ENCODE measurements at places on chromosomes 3 and 15.

GRCh38 chr15:75211436-75212199 lies 9.9 kb downstream of the C15orf39 start:
- DNase-seq: no peak

GRCh38 chr15:91061230-91061629 lies 38.8 kb upstream of the SV2B start:
- no peak for DNase-seq

- DNase-seq: no peak
Measured at GRCh38 chr15:84924077-84924731, 39.7 kb downstream of the SLC28A1 start.

DNA sequence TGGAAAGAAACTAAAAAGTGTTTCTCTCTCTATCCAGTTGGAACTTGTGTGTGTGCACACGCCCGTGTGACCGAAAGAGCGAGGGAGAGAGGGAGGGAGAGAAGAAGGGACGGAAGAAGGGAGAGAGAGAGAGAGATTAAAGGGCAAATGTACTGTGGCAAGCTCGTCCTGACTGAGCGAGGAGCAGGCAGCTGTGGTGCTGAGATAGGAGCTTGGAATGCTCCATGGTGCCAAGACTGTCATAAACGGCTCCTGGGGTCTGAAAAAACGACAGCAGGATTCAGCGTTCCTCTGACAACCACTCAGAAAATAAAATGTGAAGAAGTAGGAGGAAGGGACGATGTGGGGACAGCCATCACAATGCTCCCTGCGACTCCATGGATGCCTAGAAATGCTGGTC lies 276.0 kb downstream of the SV2B start:
- DNase-seq: no peak

DNA sequence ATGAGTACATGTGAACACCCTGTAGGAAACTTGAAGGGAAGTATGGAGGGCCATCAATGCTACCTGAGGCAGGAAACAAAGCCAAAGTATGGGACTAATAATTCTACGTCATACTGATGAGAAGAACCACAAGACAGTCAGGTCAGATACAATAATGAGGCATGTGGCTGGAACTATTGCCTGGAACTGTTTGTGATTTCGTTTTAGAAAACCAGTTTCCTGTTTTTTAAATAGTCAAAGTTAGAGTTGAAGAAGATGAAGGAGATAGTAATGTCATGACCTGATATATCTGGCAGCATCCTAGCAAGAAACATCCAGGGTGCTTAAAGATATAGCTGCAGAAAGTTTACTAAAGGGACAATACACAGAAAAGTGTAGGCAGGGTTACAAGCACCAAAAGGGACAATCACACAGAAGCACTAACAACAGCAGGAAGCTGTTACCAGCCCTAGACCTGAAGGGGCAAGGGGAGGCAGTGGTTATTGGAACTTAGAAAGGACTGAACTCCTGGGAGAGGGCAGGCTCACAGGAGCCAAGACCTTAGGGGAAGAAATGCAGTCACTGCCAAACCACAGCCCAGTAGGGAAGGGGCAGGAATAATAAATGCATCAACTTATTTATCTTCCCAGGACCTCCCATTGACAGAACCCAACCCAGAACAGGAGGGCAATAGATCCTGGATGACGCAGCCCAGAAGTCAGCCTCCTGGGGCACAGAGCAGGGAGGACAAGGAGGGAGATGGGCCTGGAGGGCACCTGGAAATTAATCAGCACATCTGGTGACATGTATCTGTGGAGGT lies 302.1 kb upstream of the STT3B start:
- DNase-seq: no peak

- no peak for DNase-seq
Measured at GRCh38 chr3:195443391-195443989, 670 bp upstream of the ACAP2 start.

All from stimulated activated CD8-positive, alpha-beta memory T cell treated with anti-CD3 and anti-CD28 coated beads, Interleukin-7, amount 100 ng/mL, for 1 hour (primary cell).